ENCODE measurements at places on chromosomes 6 and 20.

DNA sequence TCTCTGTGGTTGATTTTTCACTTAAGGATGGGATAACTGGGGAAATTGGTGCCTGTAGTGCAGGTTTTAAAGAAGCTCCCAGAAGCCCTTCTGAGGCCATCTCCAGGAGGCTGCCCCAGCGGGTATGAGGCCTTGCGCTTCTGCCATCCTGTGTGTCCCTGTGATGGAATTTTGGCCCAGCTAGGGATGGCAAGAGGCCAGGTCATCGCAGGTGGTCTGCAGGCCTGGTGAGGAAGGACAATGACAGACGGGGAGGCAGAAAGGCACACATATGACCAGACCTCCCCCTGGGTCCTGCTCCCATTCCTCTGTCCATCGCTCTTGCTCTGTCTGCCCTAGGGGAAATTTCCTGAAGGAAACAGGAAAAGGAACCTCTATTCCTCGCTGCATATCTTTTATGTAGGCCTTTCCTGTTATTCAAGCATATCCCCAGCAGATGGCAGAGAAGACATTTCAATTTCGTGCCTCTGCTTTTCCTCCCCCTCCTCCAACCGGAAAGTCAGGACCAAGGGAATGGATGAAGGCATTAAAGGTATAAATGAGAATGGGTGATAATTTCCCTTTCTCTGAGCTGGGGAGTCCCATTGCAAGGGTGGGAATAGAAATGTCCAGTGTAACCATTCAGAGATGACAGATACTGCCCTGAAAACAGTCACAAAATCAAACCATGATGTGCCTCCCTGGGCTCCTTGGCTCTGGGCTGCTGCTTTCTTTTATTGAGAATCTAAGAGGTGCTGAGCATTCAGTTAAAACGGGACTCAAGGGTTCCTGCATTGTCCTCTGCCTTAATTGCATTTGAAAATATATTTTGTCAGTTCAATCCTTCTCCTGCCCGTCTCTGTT, 17.6 kb upstream of the HLA-F start:
- no peak for DNase-seq

DNA sequence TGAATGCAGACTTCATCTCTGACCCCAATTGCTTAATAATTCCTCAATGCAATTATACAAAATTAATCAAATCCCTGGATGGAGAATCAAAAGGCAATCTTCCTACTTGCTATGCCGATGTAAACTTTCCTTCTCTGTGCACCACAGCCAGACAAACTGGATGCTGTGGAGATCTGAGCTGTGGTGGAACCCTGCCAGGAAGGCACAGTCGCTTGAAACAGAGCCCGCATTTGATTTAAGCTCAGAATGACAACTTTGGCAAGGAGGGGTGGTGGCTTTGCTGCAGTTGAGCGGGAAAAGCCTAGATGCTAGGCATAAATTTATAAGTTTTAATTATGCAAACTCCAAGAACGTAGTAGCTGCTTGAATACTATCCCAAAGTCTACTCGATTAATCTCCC, 190.8 kb downstream of the MTFR2 start:
- peak; percentile 71 for DNase-seq

DNA sequence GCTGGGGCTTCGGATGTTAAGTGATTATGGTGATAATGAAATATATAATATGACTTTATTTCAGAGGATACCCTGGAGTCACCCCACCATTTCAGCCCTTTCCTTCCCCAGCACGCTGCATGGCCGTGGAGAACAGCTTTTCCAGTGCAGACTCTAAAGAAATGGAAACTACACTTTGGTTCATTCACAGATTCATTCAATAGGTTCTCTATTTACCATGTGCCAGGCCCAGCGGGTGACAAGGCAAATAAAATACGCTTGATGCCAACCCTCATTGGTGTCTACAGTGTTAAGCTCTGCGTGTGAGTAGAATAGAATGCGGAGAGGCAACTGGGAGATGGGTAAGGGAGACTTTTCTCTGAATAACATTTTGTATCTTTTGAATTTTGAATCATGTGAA, 89.7 kb downstream of the TCP11 start:
- no peak for DNase-seq

- no peak for DNase-seq
Measured at GRCh38 chr20:54497931-54498718, 22.7 kb downstream of the DOK5 start.
